ENCODE measurements at places on chromosomes 3 and 15.
A peak's percentile ranks its signal among the peaks of the same experiment; 100 is the strongest.

GRCh38 chr15:58282060-58282708 lies 144.0 kb downstream of the AQP9 start:
- no peak for DNase-seq

- DNase-seq: no peak
These were observed 19.6 kb upstream of the CHMP2B start for GRCh38 chr3:87207460-87207859.

DNA sequence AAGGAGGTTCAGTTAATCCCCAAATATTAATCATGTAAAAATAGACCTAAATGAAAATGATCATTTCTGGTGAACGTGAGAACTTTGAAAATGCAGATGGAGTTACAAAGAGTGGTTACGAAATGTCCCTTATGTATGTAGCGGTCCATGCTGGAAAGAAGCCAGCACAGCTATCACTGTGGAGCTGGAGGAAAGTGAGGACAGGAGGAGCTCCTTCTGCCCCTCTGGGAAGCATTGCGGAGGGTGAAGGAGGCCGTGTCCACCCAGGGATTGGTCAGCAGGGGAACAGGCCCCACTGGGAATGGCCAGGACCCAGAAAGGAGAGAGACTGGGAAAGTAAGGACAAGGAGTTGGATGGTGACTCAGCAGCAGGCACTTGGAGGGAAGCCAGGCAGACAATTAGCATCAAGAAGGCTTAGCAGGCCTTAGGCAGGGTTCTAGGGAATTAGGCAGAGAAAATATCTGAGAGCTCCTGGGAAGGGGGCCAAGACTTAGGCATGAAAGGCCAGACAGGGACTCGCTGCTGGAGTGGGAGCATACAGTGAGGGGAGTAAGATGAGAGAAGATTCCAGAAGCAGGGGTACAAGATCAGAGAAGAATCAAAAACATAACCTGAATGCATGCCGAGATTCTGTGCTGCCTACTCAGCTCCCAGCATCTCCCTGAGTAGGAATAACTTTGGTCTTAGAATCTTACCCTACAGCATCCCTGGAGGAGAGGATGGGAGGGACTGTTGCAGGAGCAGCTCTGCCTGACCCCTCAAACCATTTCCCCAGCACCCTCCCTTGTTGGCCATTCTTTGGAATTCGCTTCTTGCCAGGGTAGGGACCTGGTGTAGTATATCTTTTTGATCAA lies 171.0 kb upstream of the UMPS start:
- DNase-seq: peak; percentile 83

GRCh38 chr15:36110659-36110993 lies 468.8 kb upstream of the CDIN1 start:
- no peak for DNase-seq

DNA sequence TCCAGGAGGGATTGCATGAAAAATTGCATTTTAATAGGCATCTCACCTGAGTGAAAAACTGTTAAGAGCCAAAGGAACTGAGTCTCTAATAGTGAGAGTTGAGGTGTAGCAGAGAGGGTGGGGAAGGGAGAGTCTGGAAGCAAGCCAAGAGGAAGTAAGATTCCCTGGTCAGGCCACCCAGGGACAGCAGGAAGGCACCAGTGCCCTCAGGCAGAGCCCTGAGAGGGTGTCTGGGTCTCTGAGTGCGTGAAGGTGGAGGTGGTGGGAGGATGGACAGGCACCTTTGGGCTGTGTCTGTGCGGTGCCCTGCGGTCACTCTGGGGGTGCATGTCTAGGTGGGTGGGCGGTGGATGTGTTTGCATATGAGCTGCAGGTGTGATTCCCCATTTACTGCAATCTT lies 300.4 kb upstream of the ROPN1 start:
- no peak for DNase-seq

All from epithelial cell of proximal tubule (primary cell).